ENCODE measurements at places on chromosomes 2 and 18. TPM values are rescaled to one million over a fixed set of nuclear protein-coding genes. Genes with fewer than 3 reads are reported as not detected.

DNA sequence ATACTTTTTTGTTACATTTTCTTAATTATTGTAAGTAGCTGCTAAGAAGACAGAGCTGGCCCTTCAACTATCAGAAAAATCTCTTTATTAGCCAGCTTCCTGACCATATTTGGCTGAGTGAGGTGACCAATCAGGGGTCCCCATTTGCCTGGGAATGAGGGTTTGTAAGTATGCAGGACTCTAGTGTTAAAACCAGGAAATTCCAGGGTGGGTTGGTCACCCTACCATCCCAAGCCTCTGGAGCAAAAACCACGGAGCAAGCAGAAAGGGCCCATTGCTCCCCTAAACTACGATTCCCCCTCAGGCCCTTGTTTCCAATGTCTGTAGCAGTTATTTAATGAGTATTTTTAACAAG lies 165.6 kb upstream of the NCKAP5 start:
- DNase-seq: no peak

GRCh38 chr2:117942551-117942950 lies 71.3 kb downstream of the CCDC93 start:
- no peak for DNase-seq

DNA sequence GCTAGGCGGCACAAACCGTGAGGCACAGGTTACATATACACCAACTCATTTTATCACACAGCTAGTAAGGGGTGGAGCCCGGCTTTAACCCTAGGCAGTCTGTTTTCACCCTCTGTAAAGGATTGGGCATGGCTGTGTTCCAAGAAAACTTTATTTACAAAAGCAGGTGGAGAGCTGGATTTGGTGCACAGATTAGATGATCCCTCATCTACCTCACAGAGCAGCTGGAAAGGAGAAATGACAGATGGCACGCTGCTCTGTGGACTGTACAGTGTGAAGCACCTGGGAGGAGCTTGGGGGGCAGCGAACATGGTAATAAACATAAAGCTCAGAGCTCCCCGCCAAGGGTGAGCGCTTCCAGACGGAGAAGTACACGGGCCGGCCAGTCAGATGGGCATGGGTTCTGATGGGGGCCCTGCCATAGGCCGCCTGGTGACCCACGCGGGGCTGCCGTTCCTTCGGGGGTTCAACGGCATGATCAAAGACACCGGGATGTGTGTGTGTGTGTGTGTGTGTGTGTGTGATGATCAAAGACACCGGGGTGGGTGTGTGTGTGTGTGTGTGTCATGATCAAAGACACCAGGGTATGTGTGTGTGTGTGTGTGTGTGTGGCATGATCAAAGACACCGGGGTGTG lies 862 bp upstream of the TMEM177 start:
- peak; percentile 16 for DNase-seq

GRCh38 chr2:158781353-158781961 lies 13.7 kb upstream of the DAPL1 start:
- no peak for DNase-seq

LYG2 gene
- total RNA-seq: not detected

- no peak for DNase-seq
These were observed 102.8 kb upstream of the SLC14A2 start for GRCh38 chr18:45512363-45512953.

DNA sequence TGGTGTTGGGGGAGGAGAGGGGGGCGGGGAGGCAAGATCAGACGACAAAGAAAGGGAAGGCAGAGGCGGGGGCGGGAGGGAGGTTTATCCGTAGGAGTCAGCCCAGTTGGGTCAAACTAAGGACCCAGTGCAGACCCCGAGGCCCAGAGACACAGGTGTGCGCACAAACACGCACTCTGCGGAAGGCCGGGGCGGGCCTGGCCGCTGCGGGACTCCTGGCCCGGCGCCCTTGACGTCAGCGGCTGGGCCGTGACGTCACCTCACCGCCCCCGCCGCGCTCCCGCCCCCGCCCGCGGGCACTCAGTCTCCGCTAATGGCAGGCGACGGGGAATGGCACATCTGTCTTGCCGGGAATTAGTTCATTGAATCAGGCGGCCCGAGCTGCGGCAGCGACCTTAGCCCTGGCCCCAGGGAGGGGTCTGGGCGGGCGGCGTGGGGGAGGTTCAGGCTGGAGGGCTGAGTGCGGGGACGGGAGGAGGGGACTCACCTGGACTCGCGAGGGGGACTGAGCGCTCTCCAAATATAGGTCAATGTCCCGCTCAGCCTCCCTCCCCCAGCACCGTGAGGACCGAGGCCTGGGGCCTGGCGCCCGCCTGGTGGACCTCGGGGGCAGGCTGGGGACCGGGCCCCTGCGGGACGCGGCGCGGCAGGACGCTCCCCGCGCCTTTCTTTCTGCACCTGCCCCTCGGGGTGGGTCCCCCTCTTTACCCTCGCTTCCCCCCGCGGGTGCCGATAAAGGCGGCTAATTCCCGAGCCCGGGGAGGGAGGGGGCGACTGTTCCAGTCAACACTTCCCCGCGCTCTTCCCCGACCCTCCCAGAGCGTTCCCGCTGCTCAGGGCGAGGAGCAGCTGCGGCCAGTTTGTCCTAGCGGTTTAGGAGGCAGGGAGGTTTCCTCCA lies 15.5 kb upstream of the ECEL1 start:
- peak; percentile 27 for DNase-seq

DNA sequence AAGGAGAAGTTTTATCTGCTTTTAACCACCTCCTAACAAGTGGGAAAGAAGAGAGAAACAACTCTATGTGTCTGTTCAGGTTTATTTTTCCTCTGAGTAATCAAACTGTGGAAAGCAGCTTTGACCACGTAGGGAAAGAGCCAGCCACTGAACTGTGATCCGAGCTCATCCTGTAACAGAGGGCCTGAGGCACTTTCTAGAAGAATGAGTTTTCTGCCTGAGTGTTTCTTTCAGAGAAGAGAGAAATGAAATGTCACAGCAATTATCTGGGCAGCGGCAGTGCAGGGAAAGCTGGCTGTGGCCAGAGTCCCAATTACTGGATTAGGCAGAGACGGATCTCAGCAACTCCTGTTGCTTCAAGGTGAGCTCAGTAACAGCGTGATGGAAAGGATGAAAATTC lies 151.9 kb downstream of the CD226 start:
- no peak for DNase-seq

DNA sequence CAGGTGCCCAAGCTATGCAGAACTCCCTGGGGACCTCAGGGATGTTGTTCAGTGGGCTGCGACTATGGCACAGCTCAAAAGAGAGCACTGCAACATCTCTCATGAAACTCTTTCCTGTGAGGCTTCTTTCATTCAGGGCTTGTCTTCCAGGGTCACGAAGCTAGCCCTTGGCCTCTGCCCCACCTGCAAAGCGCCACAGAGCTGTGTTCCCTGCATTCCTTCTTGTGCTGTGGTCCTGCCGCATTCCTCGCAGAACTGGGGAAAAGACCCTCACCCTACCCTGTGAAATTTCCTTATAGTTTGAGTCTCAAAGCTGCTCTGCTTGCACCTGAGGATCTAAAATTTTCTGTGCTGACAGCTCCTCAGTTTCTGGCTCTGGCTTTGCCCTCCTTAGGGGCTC lies 26.3 kb upstream of the ITGB6 start:
- no peak for DNase-seq

DNA sequence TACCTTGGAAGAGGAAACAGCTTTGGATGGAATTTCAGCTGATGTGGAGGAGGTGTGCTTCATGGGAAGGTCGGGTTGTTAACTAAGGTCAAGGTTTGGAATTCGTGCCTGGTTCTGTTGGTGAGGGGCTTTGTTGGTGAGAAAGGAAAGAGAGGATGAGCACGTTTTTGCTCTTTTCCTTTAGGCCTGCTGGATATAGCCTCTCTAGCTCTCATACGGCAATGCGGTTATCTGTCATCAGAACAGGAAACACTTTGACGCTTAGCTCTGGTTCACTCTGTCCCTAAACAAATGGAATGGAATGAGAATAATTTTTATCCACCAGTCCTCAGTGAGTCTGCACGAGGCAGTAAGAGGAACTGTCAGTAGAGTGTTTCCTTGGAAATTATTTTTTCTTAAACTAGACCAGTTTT lies 169.7 kb upstream of the NOSTRIN start:
- no peak for DNase-seq

- no peak for DNase-seq
These were observed 24.3 kb downstream of the GALNT1 start for GRCh38 chr18:35605686-35606417.

GRCh38 chr2:72765997-72766609 lies 59.7 kb downstream of the EXOC6B start:
- no peak for DNase-seq

DNA sequence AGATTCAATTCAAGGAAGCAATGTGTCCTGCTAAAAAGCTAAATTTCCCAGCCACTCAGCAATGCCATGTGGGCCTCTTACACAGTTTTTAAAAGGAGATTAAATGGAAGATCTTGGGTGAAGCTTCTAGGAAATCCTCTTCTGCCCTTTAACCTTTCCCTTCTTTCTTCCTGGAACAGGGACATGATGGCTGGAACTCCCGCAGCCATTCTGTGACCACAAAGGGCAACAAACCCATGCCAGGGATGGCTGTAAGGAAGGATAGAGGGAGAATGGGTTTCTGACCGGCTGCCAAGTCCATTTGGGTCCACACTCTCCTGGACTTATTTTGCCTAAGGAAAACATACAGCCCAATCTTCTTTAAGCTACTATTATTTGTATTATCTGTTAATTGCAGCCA lies 52.6 kb upstream of the ASAP2 start:
- no peak for DNase-seq

- DNase-seq: no peak
These were observed 129.5 kb upstream of the TMEM200C start for GRCh38 chr18:6024745-6025248.

DNA sequence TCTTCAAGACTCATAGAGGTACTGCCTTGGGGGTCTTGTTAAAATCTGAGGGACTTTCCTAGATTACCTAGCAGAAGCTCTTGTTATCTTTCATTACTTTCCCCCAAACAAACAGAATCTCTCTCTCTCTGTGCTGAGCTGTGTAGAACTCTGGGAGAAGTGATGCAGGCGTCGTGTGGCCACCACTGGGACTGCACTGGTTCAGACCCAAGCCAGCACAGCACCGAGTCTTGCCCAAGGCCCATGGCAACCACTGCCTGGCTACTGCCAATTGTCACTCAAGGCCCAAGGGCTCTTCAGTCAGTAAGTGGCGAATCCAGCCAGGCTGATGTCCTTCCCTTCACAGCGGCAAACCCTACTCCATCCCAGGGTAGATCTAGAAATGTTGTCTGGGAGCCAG lies 28.6 kb downstream of the PPP1R1C start:
- DNase-seq: no peak

HSBP1L1 gene
- total RNA-seq: 9.0 TPM

Measured in activated CD4-positive, alpha-beta memory T cell treated with anti-CD3 and anti-CD28 coated beads, Interleukin-2, amount 10 ng/mL, durations not matched to agents 7 days and 5 days (primary cell).